ENCODE measurements at places on chromosomes 7 and 10.

- no peak for DNase-seq
Measured at GRCh38 chr10:99708428-99709012, 23.4 kb downstream of the COX15 start.

GRCh38 chr7:6384327-6384726, 63.4 kb downstream of the DAGLB start:
- DNase-seq = no peak

GRCh38 chr7:101870361-101871062, 53.1 kb downstream of the CUX1 start:
- no peak for DNase-seq

DNA sequence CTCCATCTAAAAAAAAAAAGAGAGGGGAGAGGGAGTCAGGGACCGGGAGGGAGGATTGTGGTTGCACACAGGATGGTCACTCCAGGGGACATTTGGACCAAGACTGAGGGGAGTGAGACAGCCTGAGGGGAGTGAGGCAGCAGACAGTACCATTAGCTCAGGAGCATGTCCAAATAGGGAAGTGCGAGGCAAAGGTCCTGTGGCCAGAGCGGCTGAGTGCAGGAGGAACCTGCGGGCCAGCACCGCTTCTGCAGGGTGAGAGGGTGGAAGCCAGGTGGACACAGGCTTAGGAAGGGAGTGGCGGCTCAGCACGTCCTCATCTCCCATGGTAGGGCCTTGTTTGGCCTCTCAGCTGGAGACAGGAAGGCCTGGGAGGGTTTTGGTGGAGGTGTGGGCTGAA, 48.9 kb upstream of the PFKFB3 start:
- DNase-seq = no peak

GRCh38 chr10:86036544-86036831, 330.1 kb downstream of the GRID1 start:
- DNase-seq = no peak

DNA sequence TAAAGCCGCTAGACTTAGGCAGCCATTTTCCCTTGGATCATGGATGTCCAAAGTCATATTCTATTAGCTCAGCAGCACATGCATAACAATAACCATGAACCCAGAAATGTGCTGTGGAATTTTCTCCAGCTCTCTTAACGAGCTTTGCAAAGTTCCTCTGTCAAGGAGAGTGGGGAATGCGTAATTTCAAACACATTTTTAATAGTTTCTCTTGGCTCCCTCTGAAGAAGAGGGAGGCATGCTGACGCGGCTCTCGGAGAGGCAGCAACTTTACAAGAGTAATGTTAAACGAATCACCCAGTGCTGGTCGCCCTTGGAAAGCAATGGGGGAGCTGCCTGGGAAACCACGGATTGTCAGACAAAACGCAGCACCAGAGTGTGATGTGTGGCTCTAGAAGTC, 114.8 kb downstream of the RAB18 start:
- no peak for DNase-seq

- DNase-seq = no peak
Measured at GRCh38 chr7:121525155-121525819, 129.2 kb upstream of the FAM3C start.

DNA sequence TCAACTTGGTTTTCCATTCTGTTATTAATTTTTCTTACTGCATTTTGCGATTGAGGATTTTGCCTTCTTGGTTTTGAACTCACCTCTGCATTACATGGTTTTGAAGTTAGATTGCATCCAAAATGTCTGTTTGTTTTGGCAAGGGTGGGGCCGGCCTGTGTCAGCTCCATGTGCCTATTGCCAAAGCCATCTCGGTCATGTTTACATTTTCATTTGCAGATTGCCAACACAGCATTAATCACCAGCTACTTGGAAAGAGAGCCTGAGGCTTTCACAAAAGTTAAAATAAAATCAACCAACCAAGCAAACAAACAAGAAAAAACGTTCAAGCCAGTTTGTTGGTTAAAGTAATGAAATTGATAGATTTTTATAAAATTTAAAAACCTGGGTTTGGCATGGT, 695.8 kb downstream of the TYW1 start:
- DNase-seq = no peak

Data from stimulated activated CD4-positive, alpha-beta T cell treated with anti-CD3 and anti-CD28 coated beads, Interleukin-2, amount 100 ng/mL, for 48 hours (primary cell).